Activated naive CD4-positive, alpha-beta T cell (primary cell): ENCODE measurements at places on chromosomes 7 and 10.

GRCh38 chr10:132186488-132187429, at the start of gene DPYSL4:
Gene DPYSL4, plus strand, starts transcription at chr10:132186948. Its CDS starts 116 bp downstream, at chr10:132187064.
- DNase-seq = peak; percentile 24

DNA sequence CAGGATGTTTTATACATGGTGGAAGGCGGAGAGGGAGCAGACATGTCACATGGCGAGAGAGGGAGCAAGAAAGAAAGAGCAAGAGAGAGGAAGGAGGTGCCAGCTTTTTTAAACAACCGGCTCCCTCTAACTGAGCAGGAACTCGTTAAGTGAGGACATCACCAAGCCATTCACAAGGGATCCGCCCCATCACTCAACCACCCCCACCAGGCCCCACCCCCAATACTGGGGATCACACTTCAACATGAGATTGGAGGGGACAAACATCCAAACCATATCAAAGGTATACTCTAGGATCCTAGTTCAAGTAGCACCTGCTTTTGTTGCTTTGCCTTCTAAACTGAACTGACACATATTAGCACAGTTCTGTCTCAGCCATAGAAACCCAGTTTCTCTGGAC, 141.9 kb upstream of the KLF14 start:
- DNase-seq = no peak

GRCh38 chr7:112226701-112227276, 20.3 kb downstream of the ZNF277 start:
- no peak for DNase-seq

- DNase-seq = no peak
These were observed 2.2 kb downstream of the MAP3K8 start for GRCh38 chr10:30436191-30436611.

DNA sequence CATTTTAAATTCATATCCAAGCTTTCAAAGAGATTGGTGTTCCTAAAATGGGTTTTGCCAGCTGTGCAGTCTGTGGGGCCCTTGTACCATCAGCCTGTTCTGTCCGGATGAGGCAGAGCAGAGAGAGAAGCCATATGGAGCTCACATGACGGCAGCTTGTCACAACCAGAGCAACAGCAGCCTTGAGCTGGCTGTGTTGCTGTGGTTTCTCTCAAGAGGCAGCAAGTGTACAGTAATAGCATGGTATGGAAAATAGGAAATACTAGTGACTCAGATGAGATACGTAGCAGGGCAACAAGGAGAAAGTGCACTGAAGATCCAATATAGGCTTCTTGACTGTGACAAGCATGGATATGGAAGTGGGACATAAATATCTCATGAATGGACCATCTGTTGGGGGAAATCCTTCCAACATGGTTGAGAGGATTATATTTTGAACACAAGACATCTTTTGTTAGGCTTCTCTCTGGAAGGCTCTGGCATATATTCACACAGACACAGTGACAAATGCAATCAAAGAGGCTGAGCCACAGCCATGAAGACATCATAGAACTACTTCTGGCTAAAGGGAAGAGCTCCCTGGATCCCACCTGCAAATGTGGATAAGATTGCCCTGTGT, 251.0 kb upstream of the TAC1 start:
- DNase-seq = no peak

GRCh38 chr10:126097558-126098225, 201.3 kb downstream of the FANK1 start:
- no peak for DNase-seq

- no peak for DNase-seq
These were observed 227.0 kb downstream of the BBS9 start for GRCh38 chr7:33356336-33356735.

GRCh38 chr10:97318772-97319651, at the start of gene FRAT1:
Gene FRAT1, plus strand, starts transcription at chr10:97319271. Its CDS starts 183 bp downstream, at chr10:97319454.
- peak; percentile 66 for DNase-seq
